Psoas muscle (tissue), 8 donors: ENCODE measurements at places on chromosomes 12 and 14.

GRCh38 chr12:9736936-9737705 lies 4.2 kb upstream of the CLECL1 start:
- DNase-seq: no peak

GRCh38 chr12:110174373-110174996 lies 50.3 kb downstream of the IFT81 start:
- no peak for DNase-seq

DNA sequence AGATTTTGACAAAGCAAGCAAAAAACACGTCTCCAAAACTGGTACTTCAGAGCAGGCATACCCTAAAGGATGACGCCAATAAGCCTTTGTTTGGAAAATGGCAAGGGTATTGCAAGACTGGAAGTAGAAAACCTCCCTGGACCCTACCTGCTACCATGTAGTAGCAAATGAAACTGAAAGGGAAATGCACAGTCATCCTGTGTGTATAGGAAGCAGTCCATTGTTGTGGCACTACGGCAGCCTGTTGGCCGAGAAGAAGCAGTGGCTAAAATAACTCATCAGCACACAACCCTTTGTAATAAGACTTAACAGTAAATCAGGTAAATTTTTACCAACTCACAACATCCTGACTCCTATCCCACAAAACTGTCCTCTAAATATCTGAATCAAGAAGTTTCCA lies 386.4 kb downstream of the RGS6 start:
- DNase-seq: no peak

DNA sequence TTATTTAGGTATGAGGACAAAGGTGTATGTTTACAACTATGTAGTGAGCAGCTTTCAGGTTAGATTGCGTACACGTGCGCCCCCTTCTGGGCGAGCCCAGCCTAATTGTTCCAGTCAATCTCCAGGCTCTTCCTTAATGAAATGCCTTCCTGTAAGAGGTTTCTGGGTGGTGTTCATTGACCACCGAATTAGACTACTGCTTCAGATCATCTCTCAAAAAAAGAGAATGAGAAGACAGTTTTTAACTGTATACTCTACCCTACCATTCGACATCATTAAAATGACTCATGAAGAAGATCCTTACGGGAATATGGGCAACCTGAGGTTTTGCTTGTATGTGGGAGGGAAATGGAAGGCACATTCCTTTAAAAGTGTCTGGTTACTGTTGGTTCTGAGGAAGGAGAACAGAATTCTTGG lies 2.1 kb downstream of the LUM start:
- DNase-seq: peak; percentile 76

GRCh38 chr14:99094901-99095300 lies 177.1 kb downstream of the BCL11B start:
- DNase-seq: no peak

DNA sequence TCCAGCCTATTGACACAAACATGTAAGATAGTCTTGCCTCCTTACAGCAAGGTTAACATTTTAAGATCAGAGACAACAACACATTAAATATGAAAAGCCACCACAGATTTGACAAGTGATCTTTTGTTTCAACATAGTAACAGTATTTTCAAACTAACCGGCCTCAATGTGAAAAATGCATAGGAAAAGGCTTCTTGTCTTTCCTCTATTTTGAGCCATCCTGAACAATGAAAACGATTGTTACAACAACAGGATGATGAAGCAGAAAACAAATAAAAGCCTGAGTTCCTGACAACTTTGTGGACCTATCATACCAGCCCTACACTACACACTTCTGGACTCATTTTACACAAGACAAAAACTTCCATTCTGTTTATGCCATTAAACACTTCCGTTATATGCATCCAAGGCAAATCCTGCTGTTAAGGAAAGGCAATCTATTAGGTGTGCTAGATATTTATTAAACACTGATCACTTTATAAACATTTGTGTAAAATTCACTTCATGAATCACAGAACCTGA lies 37.3 kb downstream of the BAZ1A start:
- no peak for DNase-seq

DNA sequence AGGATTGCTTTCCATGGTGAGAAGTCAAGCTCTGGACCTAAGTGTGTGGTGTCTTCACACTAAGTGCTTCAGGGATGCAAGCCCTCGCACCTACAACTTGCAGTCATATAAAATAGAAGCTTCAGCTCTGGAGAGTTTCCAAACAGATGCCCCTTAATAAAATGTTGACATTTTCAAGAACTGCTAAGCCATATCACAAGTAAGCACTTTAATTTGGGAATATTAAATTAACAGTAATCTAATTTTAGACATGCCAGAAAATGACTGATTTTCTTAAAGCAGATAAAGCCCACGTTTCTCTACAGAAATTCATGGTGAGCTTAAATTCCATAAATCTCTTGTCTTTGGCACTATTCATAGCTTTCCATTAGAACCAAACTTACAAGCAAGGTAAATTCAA lies 600.1 kb upstream of the FLRT2 start:
- no peak for DNase-seq

- DNase-seq: no peak
Observed at GRCh38 chr14:24311837-24312615, 724 bp downstream of the LTB4R start.

DNA sequence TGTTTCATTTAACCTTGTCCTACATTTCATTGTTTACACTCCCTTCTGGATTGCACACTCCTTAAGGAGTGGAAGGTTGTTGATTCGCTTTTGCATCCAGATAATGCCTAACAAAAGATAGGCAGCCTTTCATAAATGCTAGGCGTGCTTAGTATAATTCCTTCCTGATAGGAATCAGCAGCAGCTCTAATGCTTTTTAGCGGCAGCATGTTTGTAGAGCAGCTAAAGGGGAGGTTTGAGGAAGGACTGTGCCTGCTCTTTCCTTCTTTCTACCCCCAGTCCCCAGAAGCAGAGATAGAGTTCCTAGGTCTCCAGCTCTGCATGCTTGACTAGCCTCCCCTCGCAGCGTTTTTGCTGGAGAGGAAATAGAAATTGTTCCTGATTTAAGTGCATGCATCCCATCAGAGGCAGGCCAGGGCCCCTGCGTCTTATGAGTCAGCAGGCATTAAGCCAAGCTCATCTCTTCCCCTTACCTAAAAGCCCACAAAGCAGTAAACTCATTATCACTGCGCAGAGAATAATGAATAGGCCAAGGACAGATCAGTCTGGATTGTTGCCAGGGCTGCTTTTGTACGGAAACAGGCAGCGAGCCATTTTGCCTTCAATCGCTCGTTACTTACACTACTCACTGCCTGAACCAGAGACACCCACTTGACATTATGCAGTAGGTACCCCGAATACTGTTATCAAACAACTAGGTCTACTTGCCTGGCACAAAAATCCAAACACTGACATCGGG lies 14.0 kb upstream of the TBPL2 start:
- no peak for DNase-seq

DNA sequence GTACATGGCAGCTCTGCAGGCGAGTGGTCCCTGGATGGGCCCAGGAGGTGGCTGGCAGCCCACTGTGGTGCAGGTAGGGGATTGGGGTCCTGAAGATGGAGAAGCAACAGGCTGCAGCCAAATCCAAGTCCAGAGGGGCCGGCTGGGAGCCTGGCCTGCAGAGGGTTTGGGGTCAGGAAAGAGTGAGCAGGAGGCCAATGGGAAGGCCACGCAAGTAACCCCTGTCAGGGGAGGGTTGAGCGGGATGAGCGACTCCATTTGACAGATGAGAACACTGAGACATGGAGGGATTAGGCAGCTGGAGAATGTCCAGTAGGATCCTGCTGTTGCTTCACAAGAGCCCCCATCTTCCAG lies 136.0 kb downstream of the BCL11B start:
- no peak for DNase-seq

- DNase-seq: no peak
Observed at GRCh38 chr12:92073094-92073493, 72.6 kb downstream of the BTG1 start.

DNA sequence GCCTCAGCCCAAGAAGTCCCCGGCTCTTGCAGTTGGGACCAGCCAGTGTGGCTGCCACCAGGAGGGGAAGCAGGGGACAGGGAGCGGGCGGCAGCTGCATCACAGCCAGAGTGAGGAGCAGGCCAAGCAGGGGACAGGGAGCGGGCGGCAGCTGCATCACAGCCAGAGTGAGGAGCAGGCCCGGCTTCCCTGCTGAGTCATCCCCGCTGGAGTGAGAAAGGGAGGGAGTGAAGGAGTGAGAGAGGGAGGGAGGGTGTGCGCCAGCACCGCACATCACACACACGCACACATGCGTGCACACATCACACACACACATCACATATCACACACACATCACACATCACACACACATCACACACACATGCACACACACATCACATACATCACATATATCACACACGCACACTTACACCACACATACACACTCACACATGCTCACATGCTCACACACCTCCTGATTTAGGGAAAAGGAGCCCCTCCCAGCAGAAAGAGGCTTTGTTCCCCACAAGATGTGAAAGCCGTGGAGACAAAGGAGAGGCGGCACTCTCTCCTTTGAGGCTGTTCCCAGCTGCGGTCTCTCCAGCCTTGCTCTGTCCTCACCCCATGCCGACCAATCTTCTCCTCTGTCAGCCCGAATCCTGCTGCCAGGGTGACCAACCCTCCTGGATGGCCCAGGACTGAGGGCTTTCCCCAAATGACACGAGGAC lies 16.7 kb upstream of the ZDHHC22 start:
- peak; percentile 53 for DNase-seq

DNA sequence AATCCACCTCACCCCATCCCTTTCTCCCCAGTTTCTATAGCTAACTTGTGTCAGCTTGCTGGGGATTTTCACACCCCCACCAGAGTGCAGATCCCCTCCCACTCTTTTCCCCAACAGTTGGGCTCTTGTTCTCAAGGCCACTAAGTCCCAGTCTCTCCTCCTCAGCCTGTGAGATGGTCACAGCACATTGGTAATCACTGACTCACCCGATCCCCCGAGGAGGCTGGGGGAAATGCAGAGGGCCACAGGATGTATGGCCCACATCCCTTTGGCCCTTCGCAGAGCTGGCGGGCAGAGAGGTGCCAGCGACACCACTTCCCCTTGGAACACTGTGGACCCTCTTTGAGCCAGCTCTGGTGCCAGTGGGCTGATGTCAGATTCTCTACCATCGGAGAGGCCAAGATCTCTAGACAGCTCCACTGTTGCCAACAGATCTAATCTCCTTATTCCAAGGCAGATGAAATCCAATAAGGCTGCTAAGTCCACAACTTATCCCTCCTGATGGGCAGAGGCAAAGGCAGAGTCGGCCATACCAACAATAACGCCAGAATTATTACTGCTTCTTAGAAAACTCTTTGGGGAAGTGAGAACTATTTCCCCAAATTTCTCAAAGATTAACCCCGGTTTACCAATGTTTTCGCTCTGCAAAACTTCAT lies 1.6 kb downstream of the FMNL3 start:
- peak; percentile 51 for DNase-seq

- no peak for DNase-seq
Observed at GRCh38 chr12:51837286-51837685, 11.2 kb downstream of the FIGNL2 start.

GRCh38 chr12:80988986-80989385 lies 51.3 kb upstream of the LIN7A start:
- DNase-seq: no peak

- no peak for DNase-seq
Observed at GRCh38 chr12:38880288-38880687, 25.1 kb downstream of the CPNE8 start.

DNA sequence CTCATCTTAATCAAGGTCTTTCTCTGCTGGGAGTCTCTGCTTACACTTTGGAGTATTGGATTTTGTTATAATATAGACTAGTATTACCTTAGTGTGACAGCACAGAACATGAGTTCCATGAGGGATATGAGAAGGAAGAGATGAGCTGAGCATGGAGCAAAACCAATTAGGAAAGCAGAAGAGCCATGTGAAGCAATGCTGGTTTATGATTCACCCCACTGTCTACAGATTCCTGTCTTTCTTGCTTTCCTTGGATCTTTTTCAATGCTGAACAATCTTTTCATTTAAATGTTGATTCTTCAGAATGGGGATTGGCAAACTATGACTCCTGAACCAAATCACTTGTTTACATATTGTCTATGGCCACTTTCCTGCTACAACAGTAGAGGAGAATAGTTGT lies 70.4 kb upstream of the KITLG start:
- DNase-seq: no peak

DNA sequence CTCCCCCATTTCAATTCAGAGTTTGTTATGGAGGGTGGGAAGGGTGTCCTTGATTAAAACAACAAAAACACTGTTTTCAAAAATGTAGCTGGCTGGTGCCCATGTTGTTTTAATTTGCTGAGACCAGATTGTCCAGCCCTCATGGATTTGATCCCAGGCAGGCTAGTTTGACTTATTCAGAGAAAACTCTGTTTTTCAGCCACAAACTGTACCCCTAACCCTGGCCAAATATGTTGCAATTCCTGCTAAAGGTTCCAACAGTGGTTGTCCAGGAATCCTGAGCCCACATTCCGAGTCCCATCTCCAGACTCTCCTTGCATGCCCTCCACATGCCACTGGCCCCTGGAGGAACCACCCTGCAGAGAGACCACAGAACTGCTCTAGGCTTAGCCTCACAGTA lies 36.0 kb downstream of the MAP1LC3B2 start:
- no peak for DNase-seq

- DNase-seq: no peak
Observed at GRCh38 chr14:65792208-65792905, 379.8 kb downstream of the FUT8 start.

DNA sequence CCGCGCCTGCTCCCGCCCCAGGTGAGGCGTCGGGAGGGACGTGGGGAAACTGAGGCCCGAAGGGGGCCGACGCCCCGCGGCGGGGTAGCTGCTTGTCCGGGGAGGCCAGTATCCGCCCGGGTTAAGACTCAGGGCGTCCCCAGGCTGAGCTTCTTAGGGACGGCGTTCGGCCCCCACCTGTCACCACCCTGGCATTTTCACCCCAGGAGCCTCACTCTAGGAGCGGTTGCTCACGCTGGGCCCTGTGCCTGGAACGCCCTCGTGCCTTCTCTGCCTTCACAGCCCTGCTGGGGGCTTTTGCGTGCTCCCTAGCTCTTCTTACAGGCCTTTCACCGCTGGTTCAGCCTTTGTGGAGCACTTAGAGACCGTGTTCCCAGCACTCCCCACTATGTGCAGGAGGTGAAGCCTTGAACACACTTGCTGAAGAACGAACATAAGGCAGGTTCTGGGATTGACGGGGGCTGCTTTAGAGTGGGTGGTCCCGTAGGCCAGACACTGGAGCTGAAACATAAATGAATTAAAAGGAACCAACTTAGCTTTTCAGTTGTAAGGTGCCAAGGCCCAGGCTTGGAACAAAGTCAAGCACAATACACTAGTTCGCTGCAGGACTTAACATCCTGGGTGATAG lies 601 bp downstream of the ZNF839 start:
- peak; percentile 85 for DNase-seq
